ENCODE measurements at places on chromosomes 12 and 14.

GRCh38 chr14:80809663-80810062 lies 131.9 kb downstream of the CEP128 start:
- no peak for DNase-seq

- no peak for DNase-seq
Observed at GRCh38 chr12:117342682-117343081, 18.7 kb downstream of the NOS1 start.

DNA sequence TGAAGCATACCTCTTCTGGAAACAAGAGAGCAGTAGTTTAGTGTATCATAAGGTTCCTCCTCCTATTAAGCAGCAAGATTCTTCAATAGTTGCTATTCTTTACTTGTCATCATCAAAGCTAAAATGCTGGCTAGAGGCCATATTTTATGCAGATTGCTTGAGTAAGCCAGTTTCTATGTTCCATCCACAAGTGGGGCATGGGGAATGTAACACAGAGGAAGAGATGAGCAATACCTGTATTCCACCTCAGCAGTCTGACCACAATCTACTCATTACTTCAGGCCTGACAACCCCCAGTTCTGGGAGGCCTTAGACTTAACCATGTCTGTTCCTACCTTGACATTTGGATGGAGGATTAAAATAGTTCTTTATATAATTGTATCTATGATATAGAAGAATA lies 423.6 kb downstream of the BTG1 start:
- no peak for DNase-seq

- no peak for DNase-seq
Observed at GRCh38 chr14:68374682-68375081, 418.2 kb downstream of the ZFP36L1 start.

GRCh38 chr14:61406675-61407074 lies 85.3 kb downstream of the PRKCH start:
- DNase-seq: no peak
